ENCODE measurements at places on chromosomes 4 and X. TPM values are rescaled to one million over a fixed set of nuclear protein-coding genes. Genes with fewer than 3 reads are reported as not detected.

Gene SCARB2
- 1.7 TPM for total RNA-seq

Gene XAGE1A
- not detected for total RNA-seq

Gene UBA1
- total RNA-seq, result 233 TPM

Gene TLR2
- total RNA-seq, result 0.47 TPM

Gene RNF175
- total RNA-seq, result not detected

Gene UGT2B15
- not detected for total RNA-seq

Gene DLG3
- total RNA-seq, result 41.1 TPM

Gene NEUROG2
- 0.16 TPM for total RNA-seq

Gene SULT1E1
- not detected for total RNA-seq

Gene BEX5
- total RNA-seq, result 0.71 TPM

Gene BEX1
- not detected for total RNA-seq

Gene YY2
- 1.4 TPM for total RNA-seq

Gene MTCP1
- total RNA-seq, result 9.8 TPM

Gene TKTL1
- not detected for total RNA-seq

Gene TSPAN6
- not detected for total RNA-seq

Gene C4orf17
- total RNA-seq, result not detected

Gene GABRA4
- total RNA-seq, result not detected

Gene TMPRSS11B
- total RNA-seq, result not detected

Gene LDB2
- not detected for total RNA-seq

Gene LEF1
- 131 TPM for total RNA-seq

Gene CYSLTR1
- total RNA-seq, result 17.2 TPM

Gene G6PD
- 75.0 TPM for total RNA-seq

Gene LINC00632
- 5.8 TPM for total RNA-seq

Gene MAGEA2B
- not detected for total RNA-seq

Gene DIPK2B
- total RNA-seq, result not detected

Gene NR3C2
- 0.14 TPM for total RNA-seq

Gene CACNA1F
- 0.07 TPM for total RNA-seq

Gene ADH1B
- total RNA-seq, result not detected

Gene FGD1
- 0.14 TPM for total RNA-seq

Gene ZFYVE28
- total RNA-seq, result 4.4 TPM

Gene HAUS7
- 75.7 TPM for total RNA-seq

Gene COL25A1
- total RNA-seq, result not detected

Gene VSIG4
- not detected for total RNA-seq

Gene PCYT1B
- total RNA-seq, result 0.14 TPM

Gene BMPR1B
- not detected for total RNA-seq

Gene RAB9B
- 0.17 TPM for total RNA-seq

Gene SERTM2
- not detected for total RNA-seq

Gene HS6ST2
- 1.2 TPM for total RNA-seq

Gene TACR3
- total RNA-seq, result not detected

Gene CCNB3
- 1.0 TPM for total RNA-seq

Gene STAG2
- 101 TPM for total RNA-seq

Gene TREX2
- total RNA-seq, result 1.1 TPM

Gene FAM149A
- total RNA-seq, result 0.33 TPM
